ENCODE measurements at places on chromosomes 12 and 14.

GRCh38 chr12:51071663-51072062 lies 11.7 kb downstream of the CSRNP2 start:
- no peak for DNase-seq

DNA sequence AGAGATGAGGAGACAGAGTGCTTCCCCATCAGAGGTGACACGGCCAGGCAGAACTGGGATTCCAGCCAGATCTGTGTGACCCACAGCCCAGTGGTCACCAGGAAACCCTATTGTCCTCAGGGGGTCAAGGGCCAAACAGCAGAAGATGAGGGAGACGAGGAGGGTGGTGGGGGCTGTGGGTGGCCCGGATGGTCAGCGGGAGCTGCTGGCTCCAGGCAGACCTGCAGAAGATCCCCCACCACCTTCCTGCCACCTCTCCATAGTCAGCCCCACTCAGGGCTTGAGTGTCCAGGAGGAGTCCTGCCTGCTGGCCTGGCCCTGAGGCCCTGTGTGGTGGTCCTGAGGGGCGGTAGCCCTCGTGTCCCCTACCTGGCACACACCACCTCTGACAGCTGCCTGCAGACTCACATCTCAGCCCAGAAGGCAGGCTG lies 136.8 kb downstream of the CALM1 start:
- DNase-seq = no peak

GRCh38 chr14:57979376-57980048 lies 113.6 kb upstream of the SLC35F4 start:
- no peak for DNase-seq

- peak; percentile 67 for DNase-seq
Observed at GRCh38 chr12:15590180-15590826, 198.9 kb downstream of the EPS8 start.
